ENCODE measurements at places on chromosomes 1 and 21.

- no peak for DNase-seq
Observed at GRCh38 chr1:16442941-16443340, 2.4 kb downstream of the NECAP2 start.

- no peak for DNase-seq
Observed at GRCh38 chr1:26022404-26022779, 817 bp downstream of the EXTL1 start.

- DNase-seq = no peak
Observed at GRCh38 chr1:183630748-183631147, 4.8 kb downstream of the ARPC5 start.

DNA sequence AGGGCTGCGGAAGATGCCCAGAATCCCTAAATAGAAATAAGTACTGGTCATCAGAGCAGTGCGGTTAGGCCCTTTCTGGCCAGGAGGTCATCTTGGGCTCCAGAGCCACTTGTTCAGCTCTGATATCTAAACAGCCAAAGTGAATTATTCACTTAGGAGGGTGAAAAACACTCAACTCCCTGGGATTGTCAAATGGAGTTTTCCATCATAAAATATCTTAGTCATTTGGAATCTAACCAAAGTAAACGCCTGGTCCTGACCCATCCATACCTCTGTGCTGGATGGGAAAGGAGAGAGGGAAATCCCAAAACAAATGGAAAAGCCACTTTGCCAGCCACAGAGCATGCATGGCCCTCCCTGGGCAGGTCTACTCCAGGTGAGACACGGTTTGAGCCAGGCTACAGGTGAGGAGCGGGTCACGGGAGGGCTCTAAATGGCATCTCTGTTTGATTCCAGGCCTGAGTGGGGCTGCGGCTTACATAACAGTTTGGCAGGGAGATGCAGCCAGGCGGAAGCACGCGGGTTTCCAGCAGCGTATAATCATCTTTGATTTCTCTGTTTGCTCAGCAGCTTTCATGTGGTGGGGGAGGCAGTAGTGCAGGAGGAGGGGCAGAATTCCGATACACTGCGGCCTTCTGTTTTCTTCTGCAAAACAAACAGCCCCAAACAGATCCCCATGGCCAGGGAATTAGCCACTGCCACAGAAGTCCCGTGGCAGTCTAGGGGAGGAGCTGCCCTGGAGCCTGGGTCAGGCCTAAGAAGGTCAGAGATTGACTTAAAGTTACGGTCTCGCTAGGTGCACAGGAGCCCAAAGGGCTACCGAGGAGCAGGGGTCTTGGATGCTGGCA lies 59.1 kb upstream of the ZNF648 start:
- DNase-seq = no peak

- peak; percentile 21 for DNase-seq
Observed at GRCh38 chr21:41695513-41695912, 71.3 kb downstream of the RIPK4 start.

GRCh38 chr1:38153778-38154470 lies 107.3 kb upstream of the POU3F1 start:
- DNase-seq = peak; percentile 29

Data from NCI-H1105 treated with DMSO at 0.1 percent for 48 hours (cell line).